Vagina (tissue), 2 donors: ENCODE measurements at places on chromosomes 3 and 15.
A peak's percentile ranks its signal among the peaks of the same experiment; 100 is the strongest.

- no peak for DNase-seq
- peaks cover 8% of the 10 kb centered on the region for H3K4me1 ChIP-seq
- H3K4me3 ChIP-seq, result no peak overlapping the region
- H3K36me3 ChIP-seq, result no peaks in the 10 kb centered on the region
- no peak overlapping the region for H3K27ac ChIP-seq
- H3K27me3 ChIP-seq, result no peaks in the 10 kb centered on the region
These were observed 7.2 kb downstream of the RPL22L1 start for GRCh38 chr3:170862618-170863374.

GRCh38 chr15:85005319-85005718, 23.7 kb downstream of the PDE8A start:
- no peaks in the 10 kb centered on the region for H3K36me3 ChIP-seq
- no peak for DNase-seq
- peaks cover 65% of the 10 kb centered on the region for H3K4me1 ChIP-seq
- H3K27ac ChIP-seq, result no peak overlapping the region

- DNase-seq, result peak; percentile 89
- H3K27ac ChIP-seq, result peak overlapping the region; percentile 67
- H3K27me3 ChIP-seq, result no peaks in the 10 kb centered on the region
- H3K4me3 ChIP-seq, result peak overlapping the region; percentile 42
- peaks cover 17% of the 10 kb centered on the region for H3K4me1 ChIP-seq
- H3K36me3 ChIP-seq, result no peaks in the 10 kb centered on the region
These were observed 79.1 kb upstream of the MEF2A start for GRCh38 chr15:99486371-99487336.

GRCh38 chr3:188153437-188154013, 432 bp upstream of the LPP start:
- H3K4me3 ChIP-seq, result peak overlapping the region; percentile 96
- H3K27ac ChIP-seq, result peak overlapping the region; percentile 88
- H3K27me3 ChIP-seq, result no peaks in the 10 kb centered on the region
- peaks cover 45% of the 10 kb centered on the region for H3K4me1 ChIP-seq
- no peaks in the 10 kb centered on the region for H3K36me3 ChIP-seq

- H3K4me3 ChIP-seq, result no peak overlapping the region
- peaks cover 11% of the 10 kb centered on the region for H3K4me1 ChIP-seq
- H3K36me3 ChIP-seq, result no peaks in the 10 kb centered on the region
- no peak overlapping the region for H3K27ac ChIP-seq
- no peak for DNase-seq
These were observed 72.1 kb downstream of the NOX5 start for GRCh38 chr15:69086427-69087204.

DNA sequence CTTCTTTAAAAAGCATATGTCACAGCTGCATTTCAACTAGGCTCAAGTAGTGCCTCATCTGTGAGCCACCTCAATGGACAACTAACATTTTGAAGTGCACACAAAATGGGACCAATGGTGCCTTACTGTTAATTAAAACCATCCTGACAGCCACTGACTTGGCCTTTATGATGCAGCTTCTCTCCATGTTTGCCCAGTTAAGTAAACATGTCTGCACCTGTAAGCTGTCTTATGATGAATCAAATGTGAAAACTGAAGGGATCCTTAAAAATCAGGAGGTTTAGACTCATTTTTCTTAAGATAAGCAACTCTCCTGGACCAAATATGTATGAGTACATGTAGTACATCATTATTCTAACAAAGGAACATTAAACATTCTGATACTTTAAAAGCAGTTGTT, 861.6 kb downstream of the ROBO1 start:
- no peak for DNase-seq
- H3K27me3 ChIP-seq, result no peaks in the 10 kb centered on the region
- H3K36me3 ChIP-seq, result no peaks in the 10 kb centered on the region
- no peaks in the 10 kb centered on the region for H3K4me1 ChIP-seq
- no peak overlapping the region for H3K27ac ChIP-seq

DNA sequence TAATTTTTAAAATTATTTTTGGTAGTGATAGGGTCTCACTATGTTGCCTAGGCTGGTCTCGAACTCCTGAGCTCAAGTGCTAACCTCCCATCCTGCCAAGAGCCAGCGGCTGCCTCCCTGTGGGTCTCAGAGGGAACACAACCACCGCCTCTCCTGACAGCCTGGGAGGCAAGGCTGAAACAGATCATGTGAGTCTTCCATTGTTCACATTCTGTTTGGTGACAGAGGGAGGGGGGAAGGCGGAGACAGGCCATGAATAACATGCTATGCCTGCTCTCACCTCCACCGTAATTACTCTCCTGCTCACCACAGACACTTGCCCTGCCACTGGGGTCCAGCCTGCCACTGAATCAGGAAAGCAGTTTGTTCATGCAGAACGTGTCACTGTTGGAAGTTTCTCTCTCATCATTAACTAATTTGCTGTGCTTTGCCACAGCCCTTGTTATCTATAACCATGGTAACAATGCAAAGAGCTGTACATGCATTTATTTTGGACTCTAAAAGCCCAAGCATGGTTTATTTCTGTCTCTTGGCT, 78.4 kb upstream of the RASGRF1 start:
- H3K4me3 ChIP-seq, result no peak overlapping the region
- H3K36me3 ChIP-seq, result no peaks in the 10 kb centered on the region
- peaks cover 19% of the 10 kb centered on the region for H3K4me1 ChIP-seq

DNA sequence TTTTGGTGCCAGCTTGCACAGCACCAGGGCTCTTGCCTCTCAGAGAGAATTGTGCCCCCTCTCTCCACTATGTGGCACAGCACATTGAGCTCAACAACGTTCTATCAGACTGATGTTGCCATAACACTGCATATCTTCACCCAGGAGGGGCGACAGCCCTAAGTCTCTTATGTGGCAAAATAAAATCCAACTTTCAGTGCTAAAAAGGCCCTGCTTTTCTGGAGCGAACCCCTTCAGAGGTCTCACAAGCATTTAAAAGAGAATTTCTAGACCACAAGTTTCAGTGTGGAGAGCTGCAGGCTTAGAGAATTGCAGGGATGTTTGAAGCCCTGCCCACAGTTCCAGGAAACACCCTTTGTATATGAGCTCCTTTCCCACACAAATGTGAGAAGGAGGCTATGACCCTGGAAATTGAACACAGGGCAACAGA, 85.5 kb downstream of the LIPC start:
- no peaks in the 10 kb centered on the region for H3K36me3 ChIP-seq
- H3K27me3 ChIP-seq, result no peaks in the 10 kb centered on the region
- no peak for DNase-seq
- no peak overlapping the region for H3K27ac ChIP-seq
- H3K4me1 ChIP-seq, result peaks cover 13% of the 10 kb centered on the region

DNA sequence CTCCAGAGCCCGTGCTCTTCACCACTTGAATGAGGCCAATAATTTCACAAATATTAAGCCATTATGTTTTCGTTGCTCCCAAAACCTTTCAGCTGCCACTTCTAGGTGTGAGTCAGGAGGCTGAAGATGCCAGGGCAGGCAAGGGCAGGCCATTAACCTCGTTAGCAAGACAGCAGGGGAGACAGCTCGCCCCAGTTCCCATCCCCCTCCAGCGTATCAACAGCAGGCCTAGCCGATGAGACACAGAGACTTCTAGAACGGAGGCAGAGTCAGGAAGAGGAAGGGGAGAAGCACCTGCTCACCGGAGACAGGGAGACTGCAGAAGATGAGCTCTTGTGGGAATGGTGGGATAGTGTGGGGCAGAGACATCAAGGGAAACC, 28.0 kb upstream of the PLA2G4E start:
- no peak for DNase-seq
- H3K27me3 ChIP-seq, result no peaks in the 10 kb centered on the region
- no peaks in the 10 kb centered on the region for H3K4me1 ChIP-seq

DNA sequence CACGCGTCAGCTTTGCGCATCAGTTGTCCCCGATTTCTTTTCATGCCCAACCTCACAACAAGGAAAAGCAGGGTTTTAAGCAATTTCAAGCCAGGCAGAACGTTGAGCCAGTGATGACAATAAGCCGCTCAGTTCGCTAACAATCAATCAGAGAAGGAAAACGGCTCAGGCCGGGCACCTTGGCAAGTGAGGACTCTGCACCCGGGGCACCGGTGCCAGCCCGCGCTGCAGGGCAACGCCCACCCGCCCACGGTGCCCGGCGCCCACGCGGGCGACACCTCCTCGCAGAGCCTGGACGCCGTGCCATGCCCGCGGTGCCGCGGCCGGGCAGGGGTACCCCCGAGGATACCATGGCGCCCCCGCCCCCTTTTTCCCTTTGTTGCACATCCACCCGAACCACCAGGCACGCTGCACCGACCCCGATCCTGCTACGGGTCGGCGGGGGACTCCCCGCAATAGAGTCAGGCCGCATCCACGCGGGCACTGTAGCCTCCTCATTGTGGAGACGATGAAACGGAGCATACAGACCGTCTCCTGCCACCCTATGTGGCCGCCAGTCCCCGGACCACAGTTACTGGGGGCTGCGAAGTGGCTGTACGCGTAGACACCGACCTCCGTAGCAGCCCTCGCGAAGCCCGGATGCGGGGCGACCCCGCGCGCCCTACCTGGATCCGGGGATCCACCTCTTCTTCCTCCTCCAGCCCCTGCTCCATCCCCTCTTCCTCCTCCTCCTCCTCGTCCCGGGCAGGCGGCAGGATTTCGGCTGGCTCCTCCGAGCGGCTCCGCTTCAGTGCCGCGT, 581 bp downstream of the SH3BP5 start:
- DNase-seq, result no peak
- no peaks in the 10 kb centered on the region for H3K27me3 ChIP-seq
- peak overlapping the region; percentile 79 for H3K4me3 ChIP-seq
- H3K36me3 ChIP-seq, result no peaks in the 10 kb centered on the region

DNA sequence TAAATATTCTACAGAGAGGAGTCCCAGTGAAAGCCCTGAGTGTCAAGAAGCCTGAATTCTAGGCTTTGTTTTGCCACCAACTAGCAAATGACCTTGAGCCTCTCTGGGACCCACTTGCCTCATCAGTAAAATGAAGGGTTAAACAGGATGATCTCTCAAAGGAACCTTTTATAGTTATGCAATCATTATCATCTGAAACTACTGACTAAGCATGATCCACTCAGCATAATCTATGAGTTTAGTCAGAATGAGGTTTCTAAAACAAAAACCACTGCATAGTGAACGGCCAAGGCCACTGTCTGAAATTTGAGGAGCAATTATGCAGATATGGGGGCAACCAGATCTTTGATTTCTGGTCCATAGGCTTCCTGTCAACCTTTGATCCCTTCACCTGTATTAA, 319.0 kb downstream of the MECOM start:
- no peak overlapping the region for H3K27ac ChIP-seq
- no peak for DNase-seq
- H3K4me1 ChIP-seq, result no peaks in the 10 kb centered on the region

- no peak overlapping the region for H3K4me3 ChIP-seq
- H3K27me3 ChIP-seq, result no peaks in the 10 kb centered on the region
- H3K27ac ChIP-seq, result no peak overlapping the region
- no peak for DNase-seq
These were observed 307.3 kb upstream of the SATB1 start for GRCh38 chr3:18732474-18732873.

DNA sequence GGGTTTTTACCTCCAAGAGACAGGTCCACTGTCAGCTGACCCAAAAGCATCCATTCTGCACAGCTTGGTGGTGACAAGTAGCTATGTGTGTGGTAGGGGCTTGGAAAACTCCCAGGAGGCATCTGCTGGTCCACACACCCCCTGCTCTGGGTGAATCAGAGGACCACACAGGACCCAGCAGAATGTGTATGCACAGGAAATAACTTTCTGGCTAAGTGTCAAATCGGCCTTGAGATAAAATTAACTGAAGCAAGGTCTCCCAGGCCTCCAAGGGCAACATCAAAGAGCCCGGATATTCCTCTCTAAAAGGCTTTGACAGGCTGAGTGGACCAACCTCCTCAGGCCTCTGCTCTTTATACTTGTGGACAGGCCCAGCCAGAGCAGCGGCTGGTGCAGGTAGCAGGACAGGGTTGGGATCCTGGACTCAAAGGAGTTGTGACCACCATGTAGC, 66.5 kb downstream of the CTNNB1 start:
- H3K4me3 ChIP-seq, result no peak overlapping the region
- H3K4me1 ChIP-seq, result no peaks in the 10 kb centered on the region
- no peaks in the 10 kb centered on the region for H3K27me3 ChIP-seq
- H3K27ac ChIP-seq, result no peak overlapping the region
- DNase-seq, result no peak

DNA sequence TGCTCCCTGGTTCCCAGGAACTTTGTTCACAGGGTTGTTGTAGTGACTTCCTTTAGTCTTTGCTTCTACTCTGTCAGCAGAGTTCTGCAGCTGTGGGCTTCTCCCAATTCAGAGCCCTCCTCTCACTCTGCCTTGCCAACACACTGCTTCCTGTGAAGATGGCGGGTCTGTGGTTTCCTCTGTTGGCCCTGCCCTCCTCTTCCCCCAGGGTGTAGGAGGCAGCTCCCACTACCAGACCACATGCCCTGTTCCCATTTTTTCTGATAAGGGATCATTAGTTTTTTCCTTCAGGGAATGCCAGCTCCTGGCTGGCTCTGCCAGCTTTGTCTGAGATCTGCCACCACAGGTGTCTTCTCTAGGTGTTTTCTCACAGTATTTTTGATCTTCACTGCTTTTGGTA, 12.7 kb downstream of the SPSB4 start:
- H3K36me3 ChIP-seq, result no peaks in the 10 kb centered on the region
- H3K4me3 ChIP-seq, result no peak overlapping the region
- H3K27ac ChIP-seq, result no peak overlapping the region
- H3K4me1 ChIP-seq, result no peaks in the 10 kb centered on the region

DNA sequence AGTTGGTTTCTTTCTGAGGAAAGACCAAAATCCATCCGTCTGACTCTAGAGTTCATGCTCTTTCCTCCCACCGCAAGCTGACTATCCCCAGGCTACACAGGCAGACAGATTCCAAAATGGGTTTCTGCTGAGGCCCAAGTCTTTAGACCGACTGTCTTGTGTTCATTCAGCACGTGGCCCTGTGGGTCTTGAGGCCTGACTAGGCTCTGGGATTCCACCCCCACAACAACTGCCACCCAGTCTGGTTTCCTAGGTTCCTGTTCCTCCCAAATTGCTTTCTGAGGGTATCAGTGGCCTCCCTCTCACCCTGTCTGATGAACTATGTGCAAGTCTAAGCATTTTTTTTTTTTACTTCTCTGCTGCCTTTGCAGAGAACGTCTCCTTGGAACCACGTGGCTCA, 67.7 kb downstream of the CYP19A1 start:
- H3K27me3 ChIP-seq, result no peaks in the 10 kb centered on the region
- no peaks in the 10 kb centered on the region for H3K36me3 ChIP-seq
- H3K27ac ChIP-seq, result no peak overlapping the region
- H3K4me3 ChIP-seq, result no peak overlapping the region
- peaks cover 18% of the 10 kb centered on the region for H3K4me1 ChIP-seq
- no peak for DNase-seq

- H3K27ac ChIP-seq, result no peak within 1 kb of the TSS
- DNase-seq, result no peak
- H3K27me3 ChIP-seq, result no peaks in the 10 kb centered on the region
- no peaks in the 10 kb centered on the region for H3K4me1 ChIP-seq
These were observed at the start of gene PYDC2 for GRCh38 chr3:191461113-191461595. Gene PYDC2 (plus strand): TSS chr3:191461163. CDS start chr3:191461163, 0 bp downstream.

- H3K36me3 ChIP-seq, result no peaks in the 10 kb centered on the region
- no peak overlapping the region for H3K4me3 ChIP-seq
- no peak overlapping the region for H3K27ac ChIP-seq
- no peaks in the 10 kb centered on the region for H3K27me3 ChIP-seq
- no peak for DNase-seq
These were observed 402.4 kb downstream of the MAGI1 start for GRCh38 chr3:65636326-65636725.

GRCh38 chr3:41362638-41363559, 163.6 kb downstream of the CTNNB1 start:
- H3K36me3 ChIP-seq, result no peaks in the 10 kb centered on the region
- no peaks in the 10 kb centered on the region for H3K4me1 ChIP-seq
- no peak overlapping the region for H3K4me3 ChIP-seq
- no peak overlapping the region for H3K27ac ChIP-seq

- H3K4me1 ChIP-seq, result peaks cover 15% of the 10 kb centered on the region
- no peak for DNase-seq
- H3K36me3 ChIP-seq, result no peaks in the 10 kb centered on the region
- no peak overlapping the region for H3K27ac ChIP-seq
- no peaks in the 10 kb centered on the region for H3K27me3 ChIP-seq
- H3K4me3 ChIP-seq, result no peak overlapping the region
These were observed 138.3 kb downstream of the CMSS1 start for GRCh38 chr3:99955773-99956562.
